ENCODE measurements at places on chromosomes 1 and 21. TPM values are rescaled to one million over a fixed set of nuclear protein-coding genes. Genes with fewer than 3 reads are reported as not detected.

Gene SLC39A1
- 52.0 TPM for polyA plus RNA-seq

Gene SPRR3
- not detected for polyA plus RNA-seq

Gene SPRR4
- not detected for polyA plus RNA-seq

Gene RGSL1
- polyA plus RNA-seq: not detected

Gene SPATA46
- polyA plus RNA-seq: not detected

Gene MSH4
- 0.10 TPM for polyA plus RNA-seq

Gene FMO4
- 1.5 TPM for polyA plus RNA-seq

Gene GBP4
- polyA plus RNA-seq: 10.1 TPM

Gene GLIS1
- not detected for polyA plus RNA-seq

Gene HMGN1
- 283 TPM for polyA plus RNA-seq

Gene NTNG1
- polyA plus RNA-seq: 6.5 TPM

Gene LCE1F
- polyA plus RNA-seq: not detected

Gene APCS
- not detected for polyA plus RNA-seq

Gene PDC
- not detected for polyA plus RNA-seq

Gene ZNF593OS
- polyA plus RNA-seq: 0.61 TPM

Gene SLC66A1
- 12.7 TPM for polyA plus RNA-seq

Gene CFHR2
- not detected for polyA plus RNA-seq

Gene OR2T2
- not detected for polyA plus RNA-seq

Gene GREM2
- not detected for polyA plus RNA-seq

Gene GBP6
- not detected for polyA plus RNA-seq

Gene LCE2C
- polyA plus RNA-seq: not detected

Gene MPL
- polyA plus RNA-seq: not detected

Gene SPRR5
- polyA plus RNA-seq: not detected

Gene UBASH3A
- 1.6 TPM for polyA plus RNA-seq

Gene SUCO
- polyA plus RNA-seq: 13.3 TPM

Gene LIPI
- polyA plus RNA-seq: not detected

Gene FNDC5
- polyA plus RNA-seq: not detected

Gene MRPL39
- polyA plus RNA-seq: 36.8 TPM

Gene FAM110D
- polyA plus RNA-seq: not detected

Gene SPRR1A
- not detected for polyA plus RNA-seq

Measured in IgD-negative memory B cell (primary cell).